ENCODE measurements at places on chromosomes 2 and 18. TPM values are rescaled to one million over a fixed set of nuclear protein-coding genes. Genes with fewer than 3 reads are reported as not detected.

DNA sequence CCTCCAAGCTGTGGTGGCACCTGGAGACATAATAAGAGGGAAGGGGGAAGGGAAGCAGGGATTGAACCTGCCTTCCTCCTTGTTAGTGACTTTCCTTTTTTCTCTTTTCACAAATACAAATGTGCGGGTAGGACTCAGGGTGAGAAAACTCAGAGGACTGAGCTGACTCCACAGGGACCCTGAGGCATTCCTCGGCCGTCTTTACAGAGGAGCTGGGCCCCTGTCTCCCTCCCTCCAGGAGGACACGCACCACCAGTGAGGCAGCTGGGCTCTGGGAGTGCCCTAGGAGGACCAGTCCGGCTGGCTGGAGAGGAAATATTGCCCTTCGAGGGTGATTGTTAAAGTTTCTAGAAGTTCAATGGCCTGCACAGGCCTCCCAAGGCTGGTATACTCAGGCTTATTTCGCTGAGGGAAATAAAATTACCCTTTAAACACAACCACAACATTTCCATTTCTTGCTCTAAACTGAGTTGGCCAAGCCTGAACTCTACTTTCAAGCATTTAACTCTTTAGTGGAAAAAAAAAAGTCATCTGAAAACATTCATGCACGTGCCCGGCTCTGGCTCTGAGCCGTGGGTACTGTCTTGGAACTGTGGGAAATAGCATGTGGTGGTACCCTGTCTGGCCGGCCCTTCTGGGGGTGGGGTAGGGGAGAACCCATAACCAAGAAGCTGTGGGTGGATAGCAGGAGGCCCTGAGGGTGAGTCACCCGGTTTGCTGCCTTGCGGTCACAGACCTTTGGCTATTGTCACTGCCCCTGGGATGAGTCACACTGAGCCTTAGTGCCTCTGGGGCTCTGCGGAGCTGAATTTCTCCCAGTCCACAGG, 116.0 kb downstream of the COPS8 start:
- no peaks in the 10 kb centered on the region for H3K36me3 ChIP-seq
- no peak overlapping the region for H3K4me3 ChIP-seq
- H3K27ac ChIP-seq, result no peak overlapping the region

DNA sequence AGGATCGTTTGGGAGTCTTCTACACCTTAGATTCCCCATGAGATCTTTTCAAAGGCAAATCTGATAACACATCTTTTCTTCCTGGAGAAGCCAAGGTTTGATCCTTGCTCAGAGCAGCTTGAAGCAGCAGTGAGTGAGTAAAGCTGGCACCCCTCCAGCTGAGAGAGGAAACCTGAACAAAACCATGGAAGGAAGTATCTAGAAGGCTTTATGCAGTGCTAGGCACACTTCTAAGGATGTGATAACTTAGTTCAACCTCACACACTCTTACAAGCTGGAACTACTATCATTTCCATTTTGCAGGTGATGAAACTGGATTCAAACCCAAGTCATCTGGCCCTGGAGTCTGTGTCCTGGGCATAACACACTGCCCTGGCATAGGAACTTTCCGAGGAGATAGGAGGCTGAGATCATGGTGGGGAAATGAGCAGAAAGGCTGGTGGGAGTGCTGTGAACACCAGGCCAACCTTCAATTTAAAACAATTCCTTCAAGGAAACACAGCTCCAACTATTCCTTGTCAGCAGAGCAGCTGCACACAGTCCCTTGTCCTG, 71.2 kb downstream of the CTAGE1 start:
- H3K36me3 ChIP-seq, result no peaks in the 10 kb centered on the region
- peaks cover 37% of the 10 kb centered on the region for H3K27me3 ChIP-seq
- DNase-seq, result no peak
- peak overlapping the region; percentile 80 for H3K27ac ChIP-seq

GRCh38 chr2:100235098-100235497, 87.2 kb downstream of the LONRF2 start:
- H3K27ac ChIP-seq, result peak overlapping the region; percentile 86
- peaks cover 13% of the 10 kb centered on the region for H3K4me1 ChIP-seq
- peaks cover 5% of the 10 kb centered on the region for H3K27me3 ChIP-seq
- peak; percentile 56 for DNase-seq
- H3K4me3 ChIP-seq, result peak overlapping the region; percentile 53

- no peak overlapping the region for H3K27ac ChIP-seq
- no peaks in the 10 kb centered on the region for H3K27me3 ChIP-seq
- no peaks in the 10 kb centered on the region for H3K36me3 ChIP-seq
- DNase-seq, result no peak
- H3K4me3 ChIP-seq, result no peak overlapping the region
Observed at GRCh38 chr2:179449010-179449409, 184.4 kb upstream of the SESTD1 start.

GRCh38 chr2:122528958-122529705, 773.7 kb downstream of the TSN start:
- no peaks in the 10 kb centered on the region for H3K4me1 ChIP-seq
- no peaks in the 10 kb centered on the region for H3K27me3 ChIP-seq
- no peak overlapping the region for H3K27ac ChIP-seq

DNA sequence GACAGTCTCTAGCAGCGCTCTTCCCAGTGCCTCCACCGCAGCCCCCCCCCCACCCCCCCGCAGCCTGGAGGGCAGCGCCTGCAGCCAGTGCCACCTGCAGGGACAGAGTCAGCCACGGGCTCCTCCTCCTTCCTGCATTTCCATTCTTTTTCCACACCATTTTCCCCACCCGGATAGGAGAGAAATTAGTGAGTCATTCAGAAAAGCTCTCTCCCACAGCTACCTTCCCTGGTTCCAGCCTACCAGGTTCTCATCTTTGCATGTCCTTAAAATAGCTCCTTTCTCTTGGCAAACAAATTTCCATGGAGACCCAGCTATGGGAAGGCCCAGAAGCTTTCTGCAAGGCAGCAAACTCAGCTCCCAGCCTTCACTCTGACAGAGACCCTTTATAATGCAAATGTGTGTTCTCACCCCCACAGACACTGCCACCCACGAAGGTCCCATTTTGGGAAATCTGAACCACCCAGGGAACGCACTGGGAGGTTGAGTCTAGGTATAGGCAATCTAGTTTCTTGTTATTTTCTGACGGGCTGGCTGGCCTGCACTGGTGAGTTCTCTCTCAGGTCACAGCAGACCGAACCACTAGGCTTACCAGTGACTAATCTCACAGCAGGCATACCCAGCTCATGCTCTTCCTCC, 41.8 kb upstream of the ATG16L1 start:
- no peak overlapping the region for H3K4me3 ChIP-seq
- DNase-seq, result no peak
- peaks cover 17% of the 10 kb centered on the region for H3K36me3 ChIP-seq
- H3K4me1 ChIP-seq, result peaks cover 10% of the 10 kb centered on the region
- H3K27me3 ChIP-seq, result no peaks in the 10 kb centered on the region

DNA sequence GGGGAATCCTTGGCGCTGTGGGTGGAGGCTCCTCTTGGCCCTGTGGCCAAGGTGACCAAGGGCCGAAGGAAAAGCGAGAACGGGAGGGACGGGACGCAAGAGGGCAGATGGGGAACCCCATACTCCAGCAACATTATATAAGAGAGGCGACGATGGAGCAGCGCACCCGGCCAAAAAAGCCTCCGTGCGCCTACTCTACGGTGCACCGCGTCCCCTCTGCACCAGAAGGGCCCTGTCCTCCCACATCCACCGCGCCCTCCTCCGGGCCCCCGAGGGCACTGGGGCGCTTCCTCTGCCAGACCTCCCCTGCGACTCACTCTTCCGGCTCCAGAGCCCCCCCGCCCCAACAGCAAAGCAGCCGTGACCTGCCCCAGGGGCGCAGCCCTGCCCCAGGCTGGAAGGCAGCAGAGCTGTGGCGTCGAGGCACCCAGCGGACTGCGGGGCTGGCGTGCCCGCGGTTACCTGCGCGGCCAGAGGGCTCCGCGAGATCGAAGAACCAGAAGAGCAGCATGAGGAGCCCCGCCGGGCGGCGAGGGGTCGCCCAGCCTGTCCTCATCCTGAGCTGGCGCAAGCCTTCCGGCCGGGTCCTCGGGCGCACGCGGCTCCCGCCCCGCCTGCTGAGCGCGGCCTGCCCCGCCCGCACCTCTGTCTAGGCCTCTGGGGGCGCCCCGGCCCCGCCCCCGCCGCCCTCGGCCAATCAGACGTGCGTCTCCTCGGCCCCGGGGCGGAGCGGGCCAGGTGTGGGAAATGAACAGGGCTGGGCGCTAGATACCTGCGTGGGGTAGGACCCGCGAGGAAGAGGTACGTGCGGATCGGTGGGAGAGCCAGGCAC, 106.3 kb upstream of the CD302 start:
- H3K27ac ChIP-seq, result peak within 1 kb of the TSS; percentile 97
- peaks cover 18% of the 10 kb centered on the region for H3K4me1 ChIP-seq
- H3K27me3 ChIP-seq, result peaks cover 2% of the 10 kb centered on the region
- DNase-seq, result peak; percentile 88
- peaks cover 5% of the 10 kb centered on the region for H3K36me3 ChIP-seq

DNA sequence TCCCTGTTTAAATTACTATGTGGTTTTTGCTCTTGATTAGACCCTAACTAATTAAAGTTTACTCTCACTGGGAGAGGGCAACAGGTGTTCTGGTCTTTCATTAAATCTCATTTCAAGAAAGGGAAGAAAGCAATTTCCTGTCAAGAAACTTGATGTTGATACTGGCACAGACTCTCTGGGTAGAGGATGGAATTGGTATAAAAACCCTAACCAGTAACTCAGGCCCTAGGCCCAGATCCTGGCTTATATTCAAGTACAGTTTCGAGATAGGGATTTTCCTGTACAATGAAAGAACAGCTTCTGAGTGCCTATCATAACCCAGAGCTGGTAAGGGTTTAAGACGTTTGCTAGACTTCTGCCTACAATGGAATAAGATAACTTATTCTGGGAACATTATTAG, 61.6 kb upstream of the ACYP2 start:
- H3K27ac ChIP-seq, result no peak overlapping the region
- H3K36me3 ChIP-seq, result peaks cover 13% of the 10 kb centered on the region
- peaks cover 18% of the 10 kb centered on the region for H3K4me1 ChIP-seq
- DNase-seq, result no peak

- H3K4me3 ChIP-seq, result no peak overlapping the region
- H3K27me3 ChIP-seq, result peaks cover 18% of the 10 kb centered on the region
- no peaks in the 10 kb centered on the region for H3K4me1 ChIP-seq
- no peak for DNase-seq
- H3K27ac ChIP-seq, result no peak overlapping the region
Observed at GRCh38 chr18:78813156-78813555, 166.5 kb upstream of the SALL3 start.

DNA sequence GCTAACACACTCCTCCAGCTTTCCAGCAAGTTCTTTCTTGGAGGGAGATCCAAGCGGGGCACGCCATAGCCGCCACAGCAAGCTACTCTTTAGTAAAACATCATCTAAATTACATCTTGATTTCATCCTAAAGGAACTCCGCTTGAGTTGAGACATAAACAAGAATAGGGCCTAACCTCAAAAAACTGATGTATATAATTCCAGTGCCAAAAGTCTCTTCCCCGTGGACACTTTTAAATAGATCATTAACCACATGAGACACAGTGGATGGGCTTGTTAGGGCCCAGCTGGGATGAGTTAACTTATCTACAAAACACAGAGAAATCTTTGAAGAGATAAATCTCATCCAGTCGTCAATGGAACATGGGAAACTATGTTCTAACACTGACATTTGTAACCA, 20.8 kb upstream of the MLPH start:
- no peaks in the 10 kb centered on the region for H3K27me3 ChIP-seq
- no peaks in the 10 kb centered on the region for H3K4me1 ChIP-seq
- no peak overlapping the region for H3K4me3 ChIP-seq
- H3K36me3 ChIP-seq, result no peaks in the 10 kb centered on the region

DNA sequence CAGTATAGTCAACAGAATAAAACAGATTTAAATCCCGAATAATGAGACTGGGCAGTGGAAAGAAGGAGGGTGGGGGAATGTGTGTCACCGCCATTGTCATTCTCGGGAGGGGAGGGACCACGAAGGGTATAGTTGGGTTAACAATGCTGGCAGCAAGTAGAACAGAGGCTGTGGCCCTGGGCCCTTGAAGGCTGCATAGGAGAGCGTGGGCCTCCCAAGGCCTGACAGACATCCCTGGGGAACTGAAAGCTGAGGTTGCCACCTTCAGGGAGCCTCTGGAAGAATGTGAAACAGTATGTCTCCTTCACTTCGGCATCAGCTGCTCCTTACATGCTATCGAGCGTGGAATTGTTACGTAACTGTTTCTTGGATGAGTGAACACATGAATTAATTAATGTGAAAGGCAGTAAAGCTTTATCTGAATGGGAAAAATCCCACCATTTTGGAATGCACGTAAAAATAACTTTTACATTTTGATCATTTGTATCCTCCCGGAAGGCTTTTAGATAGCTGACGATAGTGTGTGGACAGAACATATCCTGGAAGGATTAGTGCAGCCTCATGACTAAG, 92.8 kb upstream of the TTC39C start:
- H3K36me3 ChIP-seq, result peaks cover 4% of the 10 kb centered on the region
- H3K4me1 ChIP-seq, result peaks cover 28% of the 10 kb centered on the region
- H3K4me3 ChIP-seq, result no peak overlapping the region
- H3K27me3 ChIP-seq, result peaks cover 8% of the 10 kb centered on the region
- H3K27ac ChIP-seq, result no peak overlapping the region
- DNase-seq, result no peak

DNA sequence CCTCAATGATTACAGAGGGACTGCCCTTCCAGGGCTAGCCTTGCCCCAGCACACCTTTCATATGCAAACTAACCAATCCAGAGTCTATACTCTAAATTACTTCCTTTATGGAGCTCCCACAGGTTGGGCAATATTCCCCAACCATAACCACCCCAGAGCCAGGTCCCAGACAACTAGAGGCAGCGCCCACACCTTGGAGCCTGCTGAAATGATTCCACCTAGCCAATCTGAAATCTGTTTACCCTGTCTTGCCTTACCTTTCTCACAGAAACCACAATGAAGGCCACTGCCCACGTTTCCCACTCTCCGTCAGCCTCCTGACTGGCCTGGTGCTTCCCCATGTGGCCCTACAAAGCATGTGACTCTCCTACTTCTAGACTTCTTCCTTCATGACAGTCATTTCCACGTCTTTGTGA, 62.0 kb downstream of the REEP1 start:
- H3K4me3 ChIP-seq, result no peak overlapping the region
- H3K4me1 ChIP-seq, result peaks cover 7% of the 10 kb centered on the region
- no peak for DNase-seq
- peaks cover 11% of the 10 kb centered on the region for H3K27me3 ChIP-seq
- H3K36me3 ChIP-seq, result no peaks in the 10 kb centered on the region
- H3K27ac ChIP-seq, result no peak overlapping the region

STAT4 gene
- 177 TPM for total RNA-seq

MALL gene
- total RNA-seq, result not detected

SDC1 gene
- 0.22 TPM for total RNA-seq

SMC6 gene
- total RNA-seq, result 25.1 TPM

ABCG8 gene
- not detected for total RNA-seq

EVA1A gene
- total RNA-seq, result not detected

HTR2B gene
- not detected for total RNA-seq
